ENCODE measurements at places on chromosomes 1 and 21.

- DNase-seq: no peak
Observed at GRCh38 chr1:220878191-220879075, 810 bp upstream of the HLX start.

- no peak for DNase-seq
Observed at GRCh38 chr1:203511930-203512329, 18.0 kb downstream of the OPTC start.

DNA sequence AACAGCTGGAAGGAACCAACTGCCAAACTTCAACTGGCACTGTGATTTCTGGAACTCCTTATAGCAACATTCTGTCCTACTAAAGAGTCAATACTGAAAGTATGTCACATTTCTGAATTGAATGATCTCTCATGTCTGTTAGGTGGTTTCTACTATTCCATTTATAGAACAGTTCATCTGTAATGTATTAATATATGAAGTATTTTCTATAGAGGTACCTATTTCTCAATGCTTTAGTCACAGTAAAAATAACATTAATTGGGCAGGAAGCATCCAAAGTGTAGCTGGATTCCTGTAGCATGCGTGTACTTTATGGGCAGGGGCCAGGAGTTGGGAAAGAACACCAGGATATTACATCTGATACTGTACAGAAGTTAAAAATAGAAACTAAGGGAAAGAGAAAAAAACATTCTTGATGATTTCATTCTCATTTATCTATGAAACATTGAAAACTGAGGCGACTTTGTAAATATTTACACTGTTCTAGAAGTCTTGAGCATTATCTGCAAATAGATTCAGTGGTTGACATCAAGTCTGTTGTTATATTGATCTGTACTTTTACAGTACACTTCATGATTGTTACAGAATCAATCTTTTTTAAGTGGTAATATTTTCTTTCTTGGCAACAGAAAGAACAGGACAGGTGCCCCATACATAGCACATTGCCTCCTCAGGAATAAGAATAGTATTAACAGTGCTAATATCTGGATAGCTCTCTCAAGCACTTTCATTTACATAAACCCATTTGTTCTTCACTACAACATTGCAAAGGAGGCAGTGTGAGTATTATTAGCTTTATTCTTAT lies 6.2 kb upstream of the ZNF281 start:
- no peak for DNase-seq

DNA sequence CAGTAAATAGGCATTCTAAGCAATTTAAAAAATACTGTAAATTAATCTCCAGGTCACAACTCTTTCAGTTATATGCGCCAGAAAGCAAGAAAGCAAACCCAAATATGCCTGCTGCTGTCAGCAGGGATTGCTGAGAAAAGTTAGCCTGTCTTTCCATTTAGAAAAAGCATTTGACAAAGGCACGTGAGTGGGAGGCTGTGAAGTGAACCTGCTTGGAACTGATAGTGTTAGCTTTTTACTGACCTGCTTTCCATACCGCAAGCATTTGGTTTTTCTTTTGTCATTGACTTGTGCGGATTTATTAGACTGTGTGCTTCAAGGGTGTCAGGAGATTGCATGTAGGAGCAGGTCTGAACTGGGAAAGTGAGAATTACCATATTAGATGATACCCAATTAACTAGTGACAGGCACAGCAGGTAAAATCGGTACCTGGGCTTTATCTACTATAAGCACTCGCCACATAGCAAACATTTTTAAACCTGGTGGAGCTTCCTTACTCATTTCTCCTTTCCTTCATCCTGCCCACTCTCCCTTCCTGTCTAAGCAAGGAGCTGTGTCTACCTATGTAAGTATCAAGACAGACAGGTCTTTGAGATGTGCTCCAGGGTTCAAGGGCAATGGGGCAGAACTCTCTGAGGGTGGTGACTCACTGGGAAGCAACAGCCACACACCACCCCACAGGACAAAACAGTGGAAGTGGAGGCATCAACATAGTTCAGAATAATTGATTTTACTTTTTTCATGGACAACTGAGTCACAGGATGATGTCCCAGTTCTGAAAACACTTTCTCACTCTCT lies 323.9 kb downstream of the DISC1 start:
- DNase-seq: no peak

DNA sequence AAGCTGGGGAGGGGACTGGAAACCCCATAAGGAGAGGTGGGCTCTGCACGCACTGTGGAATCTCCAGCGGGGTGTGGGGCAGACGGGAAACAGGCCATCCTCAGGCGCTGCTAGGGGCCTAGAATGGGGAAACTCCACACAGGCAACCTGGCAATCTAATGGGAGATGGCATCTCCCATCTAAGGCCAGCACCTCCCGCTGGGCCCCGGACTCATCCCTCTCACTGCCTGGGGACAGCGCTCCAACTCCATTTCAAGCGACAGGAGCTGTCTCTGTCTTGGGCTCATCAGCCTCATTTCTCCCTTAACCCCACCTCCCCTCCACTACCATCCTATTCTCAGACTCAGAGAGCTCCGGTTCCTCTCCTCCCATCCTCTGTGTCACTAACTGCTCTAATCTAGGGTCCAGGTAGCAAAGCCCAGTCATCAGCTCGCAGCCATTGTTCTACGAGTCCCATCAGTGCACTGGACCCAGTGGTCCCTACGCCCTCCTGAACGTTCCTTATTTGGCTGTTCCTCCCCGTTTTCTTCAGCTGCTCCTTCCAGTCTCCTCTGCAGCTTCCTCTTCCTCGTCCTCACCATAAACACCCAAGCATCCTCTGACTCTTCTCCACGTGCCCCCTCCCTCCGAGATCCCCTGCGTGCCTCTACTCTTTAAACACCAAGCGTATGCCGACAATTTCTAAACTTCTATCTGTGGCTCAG lies 93.4 kb upstream of the CASZ1 start:
- DNase-seq: no peak

- no peak for DNase-seq
Observed at GRCh38 chr1:14983277-14983676, 170.3 kb upstream of the TMEM51 start.

- no peak for DNase-seq
Observed at GRCh38 chr1:93758842-93759515, 77.3 kb upstream of the BCAR3 start.

DNA sequence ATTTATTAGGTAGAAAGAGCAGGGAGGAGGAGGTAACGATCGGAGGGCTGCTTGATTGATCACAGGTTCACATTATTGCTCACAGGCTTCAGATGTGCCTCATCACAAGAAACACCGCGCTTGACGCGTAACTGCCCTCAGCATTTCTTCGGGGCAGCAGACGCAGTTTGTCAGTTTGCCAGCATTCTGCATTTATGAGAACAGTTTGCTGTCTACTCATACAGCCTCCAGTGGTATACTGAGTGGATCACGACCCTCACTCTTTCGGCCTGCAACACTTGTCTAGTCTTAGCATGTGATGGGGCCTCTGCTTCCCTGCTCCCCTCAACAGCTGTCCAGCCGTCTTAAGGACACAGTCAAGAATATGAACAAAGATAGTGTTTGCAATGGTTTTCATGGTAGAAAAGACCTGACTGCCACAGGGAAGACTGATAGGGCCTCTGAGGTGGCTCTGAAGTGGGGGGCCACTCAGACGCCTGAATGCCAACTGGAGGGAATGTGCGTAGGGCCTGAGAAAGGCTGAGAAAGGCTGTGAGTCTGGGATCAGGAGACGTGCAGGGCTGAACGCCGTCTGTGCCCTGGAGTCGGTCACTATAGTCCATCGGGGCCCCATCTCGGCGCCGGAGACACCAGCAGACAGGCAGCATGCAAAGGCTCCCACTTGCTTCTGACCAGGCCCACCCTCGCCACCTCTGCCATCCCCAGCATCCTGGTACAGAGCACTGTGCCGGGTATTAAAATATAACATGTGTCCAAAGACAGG lies 45.0 kb downstream of the UBE2G2 start:
- no peak for DNase-seq

GRCh38 chr1:27878039-27878438 lies 5.7 kb downstream of the THEMIS2 start:
- no peak for DNase-seq

- DNase-seq: no peak
Observed at GRCh38 chr1:155166051-155166470, 7.0 kb downstream of the KRTCAP2 start.

DNA sequence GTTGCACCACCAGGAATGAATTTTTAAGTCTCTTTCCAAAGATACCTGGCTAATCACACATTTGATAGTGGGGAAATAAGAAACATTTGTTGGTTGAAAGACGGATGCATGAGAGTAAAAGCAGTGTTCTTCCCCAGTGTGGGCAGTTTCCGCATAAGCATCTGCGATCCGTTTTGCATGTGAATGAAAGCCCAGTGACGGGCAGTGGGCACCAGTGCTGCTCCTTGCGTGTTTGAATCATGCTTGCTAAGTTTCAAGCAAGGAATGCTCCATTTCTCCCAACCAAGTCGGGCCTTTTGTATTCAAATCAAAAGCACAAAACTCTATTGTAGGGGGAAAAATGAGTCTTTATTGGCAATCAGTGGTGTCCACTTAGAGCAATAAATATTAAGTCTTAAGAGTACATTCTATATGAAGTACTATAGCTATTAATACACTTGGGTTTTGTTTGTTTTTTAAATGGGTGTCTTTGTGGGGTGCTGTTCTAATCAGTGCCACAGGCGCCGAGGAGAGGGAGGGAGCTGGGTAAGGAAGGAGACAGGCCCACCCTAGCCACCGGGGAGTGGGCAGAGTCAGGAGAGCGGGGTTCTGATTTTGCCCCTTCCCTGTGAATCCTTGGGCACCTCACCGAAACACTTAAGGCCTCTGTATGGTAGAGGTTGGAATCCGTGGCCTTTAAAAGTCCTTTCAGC lies 750 bp upstream of the PTGFRN start:
- DNase-seq: no peak

GRCh38 chr1:224217655-224218623 lies 34.9 kb downstream of the DEGS1 start:
- DNase-seq: no peak

GRCh38 chr1:25744140-25744581 lies 55.8 kb upstream of the SELENON start:
- DNase-seq: no peak

DNA sequence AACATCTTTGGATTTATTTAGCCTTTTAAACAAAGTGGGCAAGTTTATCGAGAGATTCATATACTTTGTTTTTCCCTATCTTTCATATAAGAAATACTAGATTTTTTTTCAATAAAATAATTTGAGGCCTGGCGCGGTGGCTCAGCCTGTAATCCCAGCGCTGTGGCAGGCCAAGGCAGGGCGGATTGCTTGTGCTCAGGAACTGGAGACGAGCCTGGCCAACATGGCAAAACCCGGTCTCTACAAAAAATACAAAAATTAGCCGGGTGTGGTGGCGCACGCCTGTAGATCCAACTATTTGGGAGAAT lies 1.6 kb upstream of the CDC14A start:
- DNase-seq: no peak

DNA sequence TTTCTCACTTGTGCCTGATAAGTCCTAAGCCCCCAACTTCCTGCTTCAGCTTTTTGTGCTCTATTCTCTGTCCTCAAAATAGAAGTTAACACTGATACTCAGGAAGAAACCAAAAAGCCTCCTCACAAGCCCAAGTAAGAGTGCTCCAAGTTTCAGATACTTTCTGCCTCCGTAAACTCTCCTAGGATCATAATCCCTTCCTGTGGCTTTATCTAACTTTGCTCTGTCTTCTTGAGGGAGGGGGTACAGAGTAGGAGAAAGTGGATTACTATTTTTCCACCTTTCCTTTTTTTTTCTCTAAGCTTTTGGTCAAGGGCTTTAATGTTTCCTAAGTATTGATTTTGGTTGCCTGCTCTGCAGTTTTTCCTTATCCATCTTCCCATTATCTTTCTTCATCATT lies 54.6 kb downstream of the DPH5 start:
- no peak for DNase-seq

GRCh38 chr1:165415068-165415467 lies 29.9 kb downstream of the RXRG start:
- no peak for DNase-seq

GRCh38 chr1:243917863-243918565 lies 68.0 kb upstream of the AKT3 start:
- no peak for DNase-seq

DNA sequence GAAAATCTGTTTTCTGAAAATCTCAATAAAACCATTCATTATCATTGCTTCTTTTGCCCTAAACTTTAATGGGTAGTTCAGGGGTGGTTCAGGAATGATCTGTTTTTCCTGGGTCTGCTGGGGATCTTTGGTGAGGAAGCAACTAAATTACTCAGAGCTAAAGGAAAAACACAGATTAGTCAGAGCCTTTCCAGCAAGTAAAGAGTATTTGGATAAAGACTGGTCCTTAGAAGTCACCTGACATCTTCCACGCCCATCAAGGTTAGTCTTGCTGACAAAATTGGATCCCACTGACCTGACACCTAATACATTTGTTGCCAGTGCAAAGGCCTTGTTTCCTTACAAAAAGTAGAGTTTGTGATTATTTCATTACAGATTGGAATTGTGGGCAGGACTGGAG lies 24.2 kb downstream of the HSPA13 start:
- DNase-seq: no peak

DNA sequence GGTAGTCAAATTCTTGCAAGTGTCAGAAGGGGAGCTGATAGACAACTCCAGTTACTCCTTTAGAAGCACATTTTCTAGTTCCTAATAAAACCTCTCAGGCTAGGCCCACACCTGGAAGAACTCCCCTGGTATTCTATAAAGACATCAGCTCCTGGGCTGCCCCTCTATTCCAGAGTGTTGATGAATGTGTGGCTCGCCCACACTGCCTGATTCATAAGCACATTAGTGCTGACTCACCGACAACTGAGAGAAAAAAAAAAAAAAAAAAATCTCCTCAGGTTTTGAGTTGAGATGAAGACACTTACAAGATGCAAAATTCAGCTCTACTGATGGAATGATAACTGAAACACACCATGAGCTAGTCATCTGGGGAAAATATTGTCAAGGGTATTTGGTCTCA lies 188.1 kb downstream of the TNR start:
- no peak for DNase-seq

- DNase-seq: no peak
Observed at GRCh38 chr1:65467536-65467935, 47.1 kb downstream of the LEPR start.

DNA sequence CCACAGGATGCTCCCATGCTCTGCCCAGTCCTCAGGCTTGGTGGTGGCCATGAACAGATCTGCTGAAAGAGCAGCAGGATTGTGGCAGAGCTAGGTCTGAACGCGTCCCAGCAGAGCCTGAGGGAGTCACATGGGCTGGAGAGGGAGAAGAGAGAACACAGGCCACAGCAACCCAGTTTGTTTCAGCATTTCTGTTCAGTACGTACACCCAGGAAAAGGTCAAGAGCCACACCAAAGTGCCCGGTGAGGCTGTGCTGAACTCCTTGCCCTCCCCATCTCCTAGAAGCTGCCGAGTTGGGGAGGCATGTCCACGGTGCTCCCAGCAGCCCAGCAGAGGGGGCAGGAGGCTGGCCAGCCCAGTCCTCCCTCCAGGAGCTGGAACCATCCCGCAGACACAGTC lies 5.5 kb downstream of the PKP1 start:
- DNase-seq: no peak

DNA sequence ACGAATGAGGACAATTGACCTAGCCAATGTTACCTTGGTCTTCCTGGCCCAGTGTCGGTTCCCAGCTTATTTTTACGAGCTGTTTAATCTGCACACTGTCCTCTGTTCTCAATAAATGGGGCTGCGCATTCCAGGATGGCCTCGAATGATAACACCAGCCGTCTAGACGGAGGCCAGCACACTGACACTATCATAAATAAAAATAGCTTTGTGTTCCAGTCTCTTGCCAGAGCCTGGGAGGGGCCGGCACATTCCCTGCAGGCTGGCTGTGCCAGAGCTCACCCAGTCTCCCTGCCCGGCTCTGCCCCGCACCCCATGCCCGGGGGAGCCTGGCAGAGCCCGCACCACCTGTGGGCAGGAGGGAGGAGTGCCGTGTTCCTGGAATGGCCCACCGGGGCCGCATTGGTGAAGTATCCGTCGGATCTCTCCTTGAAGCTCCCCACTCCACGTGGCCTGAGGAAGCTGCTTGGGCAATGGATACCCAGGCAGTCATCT lies 92.1 kb downstream of the SPSB1 start:
- no peak for DNase-seq

All from stimulated activated CD4-positive, alpha-beta T cell treated with anti-CD3 and anti-CD28 coated beads, Interleukin-1b, Interleukin-23, amount 100 ng/mL, for 24 hours (primary cell).